Caki2 (cell line): ENCODE measurements at places on chromosomes 16 and 17. TPM values are rescaled to one million over a fixed set of nuclear protein-coding genes. Genes with fewer than 3 reads are reported as not detected.

MT1A gene
- not detected in 2 replicates for total RNA-seq

KLHL10 gene
- total RNA-seq = not detected in 2 replicates

USP43 gene
- total RNA-seq = 4.2 and 5.3 TPM in 2 replicates

ZNF213 gene
- 2.6 and 4.8 TPM in 2 replicates for total RNA-seq

CDRT15L2 gene
- total RNA-seq = not detected in 2 replicates

DPEP2NB gene
- total RNA-seq = not detected in 2 replicates

RGS9 gene
- total RNA-seq = 38.8 and 46.4 TPM in 2 replicates

RSAD1 gene
- 31.4 and 41.4 TPM in 2 replicates for total RNA-seq

CACNG1 gene
- not detected in 2 replicates for total RNA-seq
